ENCODE measurements at places on chromosomes 4 and X.

- DNase-seq = peak; percentile 66
Measured at GRCh38 chr4:25938787-25939186, 24.8 kb downstream of the SMIM20 start.

GRCh38 chrX:23046443-23046842 lies 46.7 kb downstream of the DDX53 start:
- DNase-seq = no peak

- no peak for DNase-seq
Measured at GRCh38 chr4:93061826-93062225, 758.1 kb downstream of the GRID2 start.

DNA sequence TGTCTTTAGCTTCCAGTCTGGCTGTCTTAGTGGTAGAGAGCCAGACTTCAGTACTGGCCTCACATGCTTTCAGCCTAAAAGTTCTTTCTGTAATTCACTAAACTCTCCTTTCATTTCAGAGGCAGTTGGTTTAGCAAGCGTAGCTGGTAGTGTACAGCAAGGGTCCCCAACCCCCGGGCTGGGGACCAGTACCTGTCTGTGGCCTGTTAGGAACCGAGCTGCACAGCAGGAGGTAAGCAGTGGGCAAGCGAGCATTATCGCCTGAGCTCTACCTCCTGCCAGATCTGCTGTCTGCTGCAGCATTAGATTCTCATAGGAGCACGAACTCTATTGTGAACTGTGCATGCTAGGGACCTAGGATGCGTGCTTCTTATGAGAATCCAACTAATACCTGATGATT lies 72.0 kb downstream of the QRFPR start:
- no peak for DNase-seq

- DNase-seq = no peak
Measured at GRCh38 chr4:87235020-87235671, 14.7 kb upstream of the KLHL8 start.
